ENCODE measurements at places on chromosomes 6 and 20.

- DNase-seq, result no peak
Observed at GRCh38 chr6:3208098-3208774, 19.2 kb downstream of the TUBB2B start.

- peak; percentile 22 for DNase-seq
Observed at GRCh38 chr6:139855671-139856311, 481.3 kb upstream of the CITED2 start.

DNA sequence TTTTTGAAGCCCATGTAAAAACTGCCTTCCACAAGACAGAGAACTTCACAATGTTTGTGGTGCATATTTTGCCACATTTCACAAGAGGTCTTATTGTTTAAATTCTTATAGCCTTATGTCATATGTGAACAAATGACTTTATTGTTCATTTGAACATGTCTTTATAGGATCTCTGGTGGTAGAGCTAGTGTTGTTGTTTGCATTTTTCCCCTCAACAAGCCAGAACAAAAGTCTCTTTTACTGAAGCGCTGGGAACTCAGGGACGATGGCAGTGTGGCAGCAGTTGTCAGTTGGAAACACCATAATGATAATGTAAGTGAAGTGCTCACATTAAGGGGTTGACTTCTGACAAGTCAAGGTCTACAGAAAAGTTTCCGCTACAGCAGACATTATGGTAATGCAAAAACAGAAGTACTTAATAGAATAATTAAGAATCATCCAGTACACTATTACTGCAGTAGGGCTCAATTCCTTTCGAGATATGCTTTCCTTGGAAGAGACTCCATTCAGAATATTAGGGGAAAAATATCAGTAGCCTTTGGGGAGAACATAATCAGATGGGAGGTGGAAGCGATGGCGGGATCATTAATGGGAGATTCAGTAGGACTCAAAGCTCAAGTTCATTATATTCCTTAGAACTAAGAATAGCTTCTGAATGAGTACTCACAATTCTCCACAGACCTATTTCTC lies 180.0 kb downstream of the GJA10 start:
- no peak for DNase-seq

- no peak for DNase-seq
Observed at GRCh38 chr6:84137051-84137375, 90.4 kb downstream of the CEP162 start.

GRCh38 chr20:49140834-49141233 lies 47.3 kb downstream of the STAU1 start:
- no peak for DNase-seq

DNA sequence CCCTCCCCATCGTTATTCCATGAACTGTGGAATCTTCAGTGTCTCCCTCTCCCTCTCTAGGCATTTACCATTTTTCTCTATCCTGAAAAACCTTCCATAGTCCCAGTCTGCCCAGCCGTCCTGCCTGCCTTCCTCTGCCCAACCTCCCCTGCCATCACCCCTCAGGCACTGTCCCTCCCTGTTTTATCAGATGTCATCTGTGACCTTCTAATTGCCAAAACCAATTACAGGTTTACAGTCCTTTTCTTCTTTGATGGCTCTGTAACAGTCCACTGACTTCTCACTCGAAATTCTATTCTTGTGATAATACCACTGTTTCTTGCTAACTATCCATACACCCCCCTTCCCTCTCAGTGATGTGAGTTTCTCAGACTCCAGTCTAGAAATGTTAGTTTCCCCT lies 2.3 kb upstream of the SLC23A2 start:
- no peak for DNase-seq

DNA sequence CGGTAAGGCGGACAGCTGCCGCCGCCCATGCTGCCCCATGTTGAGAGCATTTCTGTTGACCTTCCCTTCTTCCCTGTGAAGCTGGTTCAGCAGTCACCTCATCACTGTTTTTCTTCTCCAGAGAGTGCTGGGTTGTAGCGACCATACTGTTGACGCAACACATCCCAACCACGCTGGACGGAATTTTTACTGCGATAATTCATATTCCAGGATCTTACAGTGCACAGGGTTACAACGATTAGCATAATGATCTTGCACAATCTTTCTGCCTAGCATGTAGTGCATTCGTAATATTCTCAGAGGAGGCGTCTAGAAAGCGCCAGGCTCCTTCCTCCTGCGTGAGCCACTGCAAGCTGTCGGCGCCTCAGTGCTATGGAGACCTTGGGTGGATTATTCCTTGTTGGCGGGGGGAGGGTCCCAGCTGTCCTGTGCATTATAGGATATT lies 137.0 kb downstream of the MTHFD1L start:
- DNase-seq, result no peak

DNA sequence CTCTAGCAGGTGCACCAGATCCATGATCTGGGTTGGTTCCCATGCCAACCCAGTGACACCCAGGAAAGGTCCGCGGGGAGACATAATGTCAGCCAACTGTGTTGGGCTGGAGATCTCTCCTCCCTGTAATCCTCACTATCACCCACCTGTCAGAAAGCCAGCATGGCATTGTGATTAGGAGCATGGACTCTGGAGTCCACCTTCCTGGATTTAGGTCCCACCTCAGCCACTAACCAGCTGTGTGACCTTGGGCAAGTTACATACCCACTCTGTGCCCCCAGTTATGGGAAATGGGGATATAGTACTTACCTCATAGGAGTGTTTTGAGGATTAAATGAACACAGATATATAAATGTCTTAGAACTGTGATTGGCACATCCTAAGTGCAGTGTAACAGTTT lies 97.9 kb downstream of the ZDHHC14 start:
- no peak for DNase-seq

DNA sequence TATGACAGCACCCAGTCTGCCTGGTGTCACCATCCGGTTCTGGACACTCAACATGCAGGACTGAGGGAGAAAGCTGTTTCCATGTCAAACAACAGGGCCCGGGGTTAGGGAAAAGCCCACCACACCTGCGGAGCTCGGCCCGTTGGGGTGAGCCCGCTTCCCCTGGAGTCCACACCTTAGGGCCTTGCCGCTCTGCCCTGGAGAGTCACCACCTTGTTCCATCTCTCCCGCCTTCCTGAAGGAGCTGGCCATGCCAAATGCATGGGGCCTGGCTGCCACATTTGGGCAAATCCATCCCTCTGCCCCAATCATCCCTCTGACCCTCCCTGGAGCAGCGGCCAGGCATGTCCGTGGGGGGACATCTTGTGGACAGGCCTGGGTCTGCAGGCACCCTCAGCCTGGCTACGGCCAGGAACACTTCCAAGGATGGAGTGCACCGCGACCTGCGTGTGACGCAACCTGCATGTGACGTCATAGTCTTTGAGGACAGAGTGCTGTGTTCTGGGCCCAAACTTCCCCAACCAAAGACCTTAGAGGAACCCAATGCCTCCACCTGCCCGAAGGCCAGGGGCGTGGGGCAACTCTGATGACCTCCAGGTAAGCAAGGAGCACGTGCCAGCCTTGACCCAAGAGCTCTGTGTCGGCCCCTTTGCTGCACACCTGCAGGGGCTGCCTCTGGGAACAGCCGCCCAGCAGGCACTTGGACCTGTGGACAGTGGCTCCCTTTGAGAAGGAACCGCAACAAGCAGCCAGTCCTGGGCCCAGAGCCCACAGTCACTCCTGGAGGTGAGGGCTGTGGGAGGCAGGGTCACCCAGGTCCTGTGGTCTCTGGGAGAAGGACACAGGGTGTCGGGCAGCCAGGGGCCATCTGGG lies 1.7 kb downstream of the CABLES2 start:
- DNase-seq, result no peak

DNA sequence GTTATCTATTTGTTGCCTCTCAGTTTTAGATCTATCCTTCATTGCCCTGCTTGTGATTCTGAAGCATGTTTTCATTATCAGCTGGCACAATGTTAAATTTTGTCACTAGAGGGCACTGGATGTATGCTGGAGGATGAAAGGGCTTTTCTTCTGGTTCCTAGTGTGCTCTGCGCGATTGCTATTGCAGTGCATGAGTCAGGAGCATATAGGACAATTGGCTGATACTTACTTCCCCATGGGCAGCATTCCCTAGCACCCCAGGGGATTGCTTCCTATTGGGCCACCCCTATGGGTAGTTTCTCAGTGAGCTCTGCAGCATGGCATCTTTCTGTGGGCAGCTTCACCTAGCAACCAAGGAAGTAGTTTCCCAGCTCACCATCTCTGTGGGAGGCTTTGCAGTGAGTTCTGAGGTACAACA lies 280.3 kb upstream of the SYNCRIP start:
- DNase-seq, result no peak

- no peak for DNase-seq
Observed at GRCh38 chr6:121216928-121217327, 117.4 kb downstream of the TBC1D32 start.

GRCh38 chr6:38355519-38355918 lies 284.2 kb downstream of the BTBD9 start:
- no peak for DNase-seq

DNA sequence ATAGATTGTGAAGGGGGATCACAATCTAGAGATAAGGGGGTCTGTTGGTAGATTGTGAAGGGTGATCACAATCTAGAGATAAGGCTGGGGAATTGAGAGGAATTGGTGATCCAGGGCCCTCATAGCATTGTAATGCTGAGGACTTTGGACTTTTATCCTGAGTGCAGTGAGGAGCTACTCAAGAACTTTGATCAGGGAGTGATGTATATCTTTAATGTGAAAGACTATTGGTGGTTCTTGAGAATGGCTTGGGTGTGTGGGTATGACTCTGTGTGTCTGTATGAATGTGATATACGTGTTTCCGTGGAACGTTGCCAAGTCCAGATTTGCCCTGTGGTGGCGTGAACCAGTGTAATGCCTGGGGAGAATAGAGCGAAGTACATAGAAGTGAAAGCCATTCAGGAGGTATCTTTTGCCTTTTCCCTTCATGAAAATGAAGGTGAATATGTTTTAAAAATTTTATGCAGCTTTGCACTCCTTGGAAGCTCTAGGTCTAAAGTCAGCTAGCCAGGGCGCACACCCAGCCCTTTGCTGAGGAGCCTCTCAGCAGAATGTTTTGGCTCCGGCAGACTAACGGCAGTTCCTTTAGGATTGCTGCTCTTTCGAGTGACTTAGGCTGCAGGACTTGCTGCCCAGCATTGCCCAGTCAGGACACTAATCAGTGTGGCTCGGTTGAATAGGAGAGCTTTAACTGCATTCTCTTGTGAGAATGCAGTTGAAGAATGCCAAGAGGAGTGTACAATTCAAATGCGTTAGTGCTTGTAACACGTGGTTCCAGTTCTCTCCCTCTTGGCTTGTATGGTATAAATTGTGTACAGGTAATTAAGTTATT lies 3.5 kb downstream of the ZFAND3 start:
- DNase-seq, result no peak

DNA sequence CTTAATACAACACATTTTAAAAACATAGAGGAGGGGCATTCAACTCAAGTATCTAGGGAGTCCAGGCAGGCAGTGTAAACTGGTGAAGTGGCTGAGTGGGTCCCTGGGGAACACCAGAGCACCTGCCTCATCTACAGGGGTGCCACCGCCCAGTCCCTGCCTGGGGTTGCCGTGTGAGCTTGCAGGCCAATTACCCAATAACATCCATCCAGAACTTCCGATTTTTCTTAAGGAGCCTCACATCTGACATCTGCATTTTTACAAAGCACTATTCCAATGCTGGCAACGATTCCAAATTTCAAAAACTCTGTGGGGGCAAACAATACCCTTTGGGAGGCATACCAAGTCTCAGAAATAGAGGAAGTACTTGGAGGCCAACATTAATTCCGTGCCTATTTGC lies 288.4 kb upstream of the TSHZ2 start:
- no peak for DNase-seq

DNA sequence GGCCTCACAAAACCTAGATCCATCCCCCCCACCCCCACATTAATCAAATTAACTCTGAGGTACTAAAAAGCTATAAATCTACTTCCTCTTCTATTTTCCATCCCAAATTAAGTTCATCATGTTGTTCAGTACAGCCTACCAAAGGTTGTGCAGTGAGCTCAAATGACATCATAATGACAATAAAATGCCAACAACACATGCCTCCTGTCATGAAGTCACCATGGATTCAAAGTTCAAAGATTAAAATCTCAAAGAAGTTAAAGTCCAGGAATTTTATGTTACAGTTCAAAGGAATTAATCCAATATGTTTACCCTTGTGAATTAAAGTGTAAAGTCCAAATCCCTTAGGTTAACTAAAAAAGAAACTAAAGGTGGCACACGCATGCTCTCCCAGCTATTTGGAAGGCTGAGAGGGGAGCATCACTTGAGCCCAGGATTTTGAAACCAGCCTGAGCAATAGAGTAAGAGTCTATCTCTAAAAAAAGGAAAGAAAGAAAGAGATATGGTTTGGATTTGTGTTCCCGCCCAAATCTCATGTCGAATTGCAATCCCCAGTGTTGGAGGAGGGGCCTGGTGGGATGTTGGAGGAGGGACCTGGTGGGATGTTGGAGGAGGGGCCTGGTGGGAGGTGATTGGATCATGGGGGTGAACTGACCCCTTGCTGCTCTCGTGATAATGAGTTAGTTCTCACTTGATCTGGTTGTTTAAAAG lies 25.7 kb upstream of the SIRT5 start:
- DNase-seq, result no peak

- no peak for DNase-seq
Observed at GRCh38 chr6:39389484-39389767, 66.9 kb upstream of the KCNK16 start.

DNA sequence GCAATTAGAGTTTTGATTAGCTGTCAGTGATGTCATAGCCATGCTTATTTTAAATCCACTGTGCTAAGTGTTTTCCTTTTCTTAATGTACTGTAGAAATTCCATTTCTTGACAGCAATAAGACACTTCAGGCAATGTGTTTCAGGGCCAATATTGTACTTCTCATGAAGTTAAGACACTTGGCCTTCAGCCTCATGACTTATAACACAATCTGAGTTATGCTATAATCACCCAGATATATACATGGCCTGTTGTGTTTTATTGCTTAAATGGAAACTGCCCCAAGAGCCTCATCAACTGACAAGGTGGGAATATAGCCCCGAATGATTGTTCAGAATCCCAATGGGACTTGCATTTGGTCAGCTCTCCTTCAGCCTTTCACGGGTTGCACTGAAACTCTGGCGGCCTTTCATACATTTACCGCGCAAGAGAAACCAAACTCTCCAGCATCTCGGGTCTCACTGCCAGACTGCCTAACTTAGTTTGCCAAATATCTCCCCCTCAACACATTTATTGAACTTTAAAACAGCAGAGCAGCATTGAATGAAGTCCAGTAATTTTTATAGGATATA lies 44.2 kb upstream of the TBX18 start:
- DNase-seq, result no peak

GRCh38 chr20:1317545-1318255 lies 11.2 kb downstream of the SDCBP2 start:
- no peak for DNase-seq

All from NCI-H1930 (cell line).